ENCODE measurements at places on chromosomes 3 and 15. TPM values are rescaled to one million over a fixed set of nuclear protein-coding genes. Genes with fewer than 3 reads are reported as not detected.

DNA sequence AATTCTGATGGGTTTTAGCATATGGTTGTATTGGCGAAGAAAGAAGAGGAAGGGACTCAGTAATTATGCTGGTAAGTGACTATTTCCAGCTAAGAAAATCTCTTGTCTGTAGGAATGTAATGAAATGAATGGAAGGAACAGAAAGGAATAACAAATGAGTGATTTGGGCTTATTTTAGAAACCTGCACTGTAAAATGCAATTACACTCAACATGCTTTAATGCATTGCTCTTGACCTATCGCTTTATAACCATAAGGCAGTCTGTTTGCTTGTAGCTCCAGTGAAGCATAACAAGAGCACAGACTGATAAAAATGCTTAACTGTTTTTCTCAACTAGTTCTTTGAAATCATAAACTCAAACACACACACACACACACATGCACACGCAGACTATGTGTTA, 549.0 kb downstream of the ROBO2 start:
- no peak for DNase-seq

GRCh38 chr3:114650808-114651207, 357.0 kb downstream of the TIGIT start:
- no peak for DNase-seq

- DNase-seq = peak; percentile 64
Observed at GRCh38 chr15:22950256-22950990, 29.7 kb downstream of the CYFIP1 start.

DNA sequence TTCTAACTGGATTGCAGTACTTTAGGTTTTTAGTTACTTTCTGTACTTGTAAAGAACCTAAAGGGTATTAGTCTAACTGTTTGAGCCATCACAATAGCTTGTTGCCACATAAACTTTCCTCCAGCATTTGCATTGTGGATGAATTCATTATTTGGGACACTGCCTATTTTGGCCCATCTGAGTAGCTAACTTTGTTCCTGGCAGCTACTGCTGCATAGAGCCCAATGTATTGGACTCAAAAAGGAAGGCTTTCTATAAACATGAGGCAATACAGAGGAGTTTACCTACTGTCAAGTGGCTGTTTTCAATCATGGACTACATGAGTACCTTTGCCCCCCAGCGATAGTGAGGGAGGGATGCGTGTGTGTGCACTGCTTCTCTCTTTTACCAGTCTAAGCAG, 1.9 kb downstream of the ROBO2 start:
- no peak for DNase-seq

- no peak for DNase-seq
Observed at GRCh38 chr15:56042031-56042430, 48.6 kb upstream of the NEDD4 start.

TM6SF1 gene
- total RNA-seq = 2.8 TPM

CDHR4 gene
- total RNA-seq = not detected

All from sigmoid colon (tissue), 7 donors.